ENCODE measurements at places on chromosomes 12 and 14.

DNA sequence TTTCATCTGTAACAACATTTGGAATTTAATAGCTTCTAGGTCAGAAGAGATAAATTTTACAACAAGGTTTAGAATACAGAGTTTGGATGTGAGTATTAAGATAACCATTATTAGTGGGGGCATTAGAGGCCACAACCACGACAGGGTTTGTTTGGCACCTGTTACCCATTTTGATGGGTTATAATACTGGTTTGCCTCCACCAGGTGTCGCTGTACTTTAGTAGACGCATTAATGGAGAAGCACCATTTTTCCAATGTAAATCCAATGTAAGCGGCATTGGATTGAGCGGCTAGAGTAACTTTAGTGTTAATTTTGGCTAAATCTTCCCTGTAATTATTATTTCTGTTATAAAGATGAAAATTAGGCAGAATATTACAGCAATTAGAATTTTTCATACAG lies 136.2 kb downstream of the SLCO1B3 start:
- DNase-seq = no peak

DNA sequence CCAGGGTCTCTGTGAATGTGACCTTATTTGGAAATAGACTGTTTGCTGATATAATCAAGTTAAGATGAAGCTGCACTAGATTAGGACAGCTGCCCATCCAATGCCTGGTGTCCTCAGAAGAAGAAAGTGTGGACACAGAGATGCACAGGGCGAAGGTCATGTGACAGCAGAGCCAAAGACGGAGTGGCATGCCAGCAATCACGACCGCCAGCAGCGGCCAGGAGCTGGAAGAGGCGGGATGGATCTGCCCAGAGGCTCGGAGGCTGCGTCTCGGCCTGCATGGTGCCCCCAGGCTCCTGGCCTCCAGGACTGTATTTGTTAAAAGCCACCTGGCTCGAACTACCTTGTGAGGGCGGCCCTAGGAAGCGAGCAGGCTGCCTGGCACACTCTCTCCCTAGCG lies 76.5 kb downstream of the RFLNA start:
- no peak for DNase-seq

DNA sequence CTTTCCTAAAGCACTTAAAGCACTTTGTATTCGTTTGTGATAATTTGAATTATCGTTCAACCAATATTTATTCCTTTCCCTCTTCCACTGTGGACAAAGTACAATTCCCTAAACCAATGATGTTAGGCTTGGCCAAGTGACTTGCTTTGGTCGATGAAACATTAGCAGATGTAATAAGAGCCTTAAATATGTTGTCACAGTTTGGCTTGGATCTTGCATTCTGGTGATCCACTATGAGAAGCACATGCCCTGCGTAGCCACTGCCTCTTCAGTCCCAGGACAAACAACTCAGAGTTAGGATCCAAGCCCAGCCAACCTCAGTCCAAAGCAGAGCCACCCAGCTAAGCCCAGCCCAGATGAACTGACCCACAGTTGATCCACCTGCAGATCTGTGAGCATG lies 8.4 kb upstream of the C12orf75 start:
- DNase-seq = no peak

DNA sequence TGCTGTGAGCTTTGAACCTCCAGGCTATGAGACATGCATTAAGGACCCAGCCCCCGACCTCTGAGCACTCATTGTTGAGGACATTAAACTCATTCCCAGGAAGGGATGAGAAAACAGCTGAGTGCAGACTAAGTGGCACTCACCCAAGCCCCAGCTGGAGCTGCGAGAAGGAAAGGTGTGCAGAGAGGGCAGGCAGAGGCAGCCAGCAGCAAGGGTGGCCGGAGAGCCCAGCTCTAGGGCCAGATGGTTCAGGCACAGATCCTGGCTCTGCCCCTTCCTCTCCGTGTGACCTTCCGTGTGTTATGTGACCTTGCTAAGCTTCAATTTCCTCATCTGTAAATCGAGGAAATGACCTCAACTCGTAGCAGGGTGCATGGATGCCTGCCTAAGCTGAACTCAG lies 3.7 kb downstream of the TSPAN11 start:
- no peak for DNase-seq

GRCh38 chr14:101599234-101599885 lies 38.1 kb downstream of the DIO3 start:
- no peak for DNase-seq

DNA sequence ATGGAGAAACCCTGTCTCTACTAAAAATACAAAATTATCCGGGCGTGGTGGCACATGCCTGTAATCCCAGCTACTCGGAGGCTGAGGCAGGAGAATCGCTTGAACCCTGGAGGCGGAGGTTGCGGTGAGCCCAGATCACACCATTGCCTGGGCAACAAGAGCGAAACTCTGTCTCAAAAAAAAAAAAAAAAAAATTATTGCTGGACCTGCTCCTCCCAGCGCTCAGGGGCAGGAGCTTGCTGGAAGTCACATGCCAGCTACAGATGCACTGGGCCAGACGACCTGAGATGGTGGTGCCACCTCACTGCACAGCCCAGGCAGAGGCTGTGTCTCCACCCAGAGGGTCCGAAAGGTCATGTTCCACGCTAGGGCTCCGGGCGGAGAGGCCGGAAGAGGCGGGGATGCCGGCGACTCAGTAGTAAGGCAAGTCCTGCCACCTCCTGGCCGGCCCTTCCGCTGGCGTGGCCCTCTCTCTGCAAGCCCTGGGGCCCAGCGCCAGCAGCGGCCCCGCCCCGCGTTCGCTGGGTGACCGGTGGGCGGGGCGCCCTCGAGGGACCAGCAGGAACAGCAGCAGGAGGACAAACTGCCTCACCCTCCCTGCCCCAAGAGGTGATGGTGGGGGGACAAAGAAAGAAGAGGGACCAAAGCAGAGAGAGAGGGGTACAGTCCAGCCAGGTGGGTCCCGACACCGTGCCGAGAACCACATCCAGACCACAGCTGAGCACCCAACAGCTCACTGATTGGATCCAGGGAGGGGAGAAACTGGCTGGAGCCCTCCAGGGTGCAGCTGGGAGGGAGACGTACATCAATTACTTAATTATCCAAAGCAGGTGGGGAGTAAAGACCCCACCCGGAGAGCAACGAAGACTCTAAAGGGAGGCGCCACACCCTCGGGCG lies 3.6 kb upstream of the RHOF start:
- peak; percentile 65 for DNase-seq

- DNase-seq = no peak
These were observed 257.4 kb downstream of the ZFP36L1 start for GRCh38 chr14:68535404-68536017.

DNA sequence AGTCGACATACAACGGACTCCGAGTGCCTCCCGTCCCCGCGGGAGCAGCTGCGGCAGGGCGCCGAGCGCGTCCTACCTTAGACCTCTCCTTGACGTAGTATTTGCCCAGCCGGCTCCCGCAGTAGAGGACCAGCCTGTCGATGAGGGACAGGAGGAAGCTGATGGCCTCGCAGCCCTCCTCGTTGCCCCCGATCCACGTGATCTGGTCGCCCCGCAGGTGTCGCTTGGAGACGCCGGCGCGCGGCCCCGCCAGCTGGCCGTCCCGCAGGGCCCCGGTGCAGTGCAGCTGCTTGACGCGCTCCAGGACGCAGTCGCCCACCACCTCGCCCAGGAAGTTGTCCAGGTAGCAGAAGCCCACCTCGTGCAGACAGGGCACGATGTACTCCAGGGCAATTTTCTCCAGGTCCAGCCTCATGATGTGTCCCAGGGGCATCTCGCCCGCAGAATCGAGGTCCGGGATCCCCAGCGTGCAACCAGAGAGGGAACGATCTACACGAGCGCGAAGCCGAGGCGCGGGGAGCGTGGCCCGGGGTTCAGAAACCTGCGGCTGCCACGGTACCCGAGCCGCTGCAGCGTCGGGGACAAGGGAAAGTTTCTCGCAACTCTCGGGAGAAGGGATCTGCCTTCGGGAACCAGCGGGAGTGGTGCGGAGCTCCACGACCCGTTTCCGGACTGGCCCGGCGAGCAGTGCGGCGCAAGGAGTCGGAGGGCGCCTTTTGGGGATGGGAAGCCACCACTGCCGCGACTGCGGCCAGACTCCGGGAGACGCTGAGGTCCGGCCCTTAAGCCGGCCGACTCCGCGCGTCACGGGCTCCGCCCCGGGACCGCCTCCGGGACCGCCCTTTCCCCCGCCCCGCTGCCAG lies at the start of gene EGLN3:
TSS of gene EGLN3 (minus strand) at position 755 of the 863 bp plus-strand sequence. CDS start at position 433, 322 bp downstream.
- peak; percentile 50 for DNase-seq

GRCh38 chr14:73233564-73233963 lies 3.7 kb upstream of the PAPLN start:
- no peak for DNase-seq

DNA sequence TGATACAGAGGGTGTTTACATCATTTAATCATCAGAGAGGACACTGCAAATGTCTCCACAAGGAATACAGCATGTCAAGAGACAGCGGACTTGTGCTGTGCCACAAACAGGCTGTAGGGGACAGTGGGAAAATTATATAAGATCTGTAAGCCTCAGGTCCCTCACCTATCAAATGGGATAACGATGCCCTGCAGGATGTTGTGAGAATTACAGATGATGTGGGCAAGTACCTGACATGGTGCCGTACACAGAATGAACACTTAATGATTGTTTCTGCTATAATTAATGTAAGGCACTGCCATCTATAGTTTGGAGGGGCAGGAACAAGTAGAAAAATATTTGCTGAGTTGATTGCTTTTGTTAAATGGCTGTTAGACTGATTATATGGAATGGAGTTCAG lies 81.9 kb upstream of the GTF2A1 start:
- no peak for DNase-seq

GRCh38 chr14:59926534-59926933 lies 6.6 kb downstream of the LRRC9 start:
- DNase-seq = no peak

DNA sequence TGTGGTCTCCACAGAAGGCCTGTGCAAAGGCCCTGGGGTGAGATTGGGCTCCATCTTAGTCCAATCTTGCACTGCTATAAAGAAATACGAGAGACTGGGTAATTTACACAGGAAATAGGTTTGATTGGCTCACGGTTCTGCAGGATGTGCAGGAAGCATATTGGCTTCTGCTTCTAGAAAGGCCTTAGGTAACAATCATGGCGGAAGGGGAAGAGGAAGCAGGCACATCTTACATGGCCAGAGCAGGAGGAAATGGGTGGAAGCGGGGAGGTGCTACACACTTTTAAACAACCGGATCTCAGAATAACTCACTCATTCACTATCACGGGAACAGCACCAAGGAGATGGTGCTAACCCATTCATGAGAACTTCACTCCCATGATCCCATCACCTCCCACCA lies 55.4 kb downstream of the FAR2 start:
- DNase-seq = no peak

DNA sequence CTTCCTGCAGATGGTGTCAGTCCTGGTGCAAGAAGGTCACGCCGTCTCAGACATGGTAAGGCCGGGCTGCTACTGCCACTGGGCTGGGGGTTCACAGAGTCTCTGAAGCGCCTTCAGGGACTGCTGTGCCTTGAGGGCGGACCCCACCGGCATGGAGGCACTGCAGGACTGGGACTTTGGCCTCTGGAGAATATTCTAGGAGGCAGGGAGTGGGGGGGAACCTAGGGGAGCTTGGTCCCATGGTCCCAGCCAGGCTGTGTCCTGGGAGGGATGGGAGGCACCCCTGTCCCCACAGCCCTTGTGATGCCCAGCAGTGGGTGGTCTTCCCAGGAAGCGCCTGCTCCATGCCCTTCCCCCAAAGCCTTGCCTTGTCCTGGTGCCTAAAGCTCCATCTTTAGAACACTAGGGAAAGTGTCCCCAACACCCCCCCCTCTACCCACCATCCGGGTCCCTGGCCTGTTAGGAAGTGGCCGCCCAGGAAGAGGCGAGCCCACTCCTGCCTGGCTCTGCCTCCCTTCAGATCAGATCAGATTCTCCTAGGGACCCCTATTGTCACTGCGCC lies 1.5 kb downstream of the AMN start:
- DNase-seq = no peak

GRCh38 chr14:73567951-73568885 lies 795 bp upstream of the ACOT2 start:
- DNase-seq = no peak

DNA sequence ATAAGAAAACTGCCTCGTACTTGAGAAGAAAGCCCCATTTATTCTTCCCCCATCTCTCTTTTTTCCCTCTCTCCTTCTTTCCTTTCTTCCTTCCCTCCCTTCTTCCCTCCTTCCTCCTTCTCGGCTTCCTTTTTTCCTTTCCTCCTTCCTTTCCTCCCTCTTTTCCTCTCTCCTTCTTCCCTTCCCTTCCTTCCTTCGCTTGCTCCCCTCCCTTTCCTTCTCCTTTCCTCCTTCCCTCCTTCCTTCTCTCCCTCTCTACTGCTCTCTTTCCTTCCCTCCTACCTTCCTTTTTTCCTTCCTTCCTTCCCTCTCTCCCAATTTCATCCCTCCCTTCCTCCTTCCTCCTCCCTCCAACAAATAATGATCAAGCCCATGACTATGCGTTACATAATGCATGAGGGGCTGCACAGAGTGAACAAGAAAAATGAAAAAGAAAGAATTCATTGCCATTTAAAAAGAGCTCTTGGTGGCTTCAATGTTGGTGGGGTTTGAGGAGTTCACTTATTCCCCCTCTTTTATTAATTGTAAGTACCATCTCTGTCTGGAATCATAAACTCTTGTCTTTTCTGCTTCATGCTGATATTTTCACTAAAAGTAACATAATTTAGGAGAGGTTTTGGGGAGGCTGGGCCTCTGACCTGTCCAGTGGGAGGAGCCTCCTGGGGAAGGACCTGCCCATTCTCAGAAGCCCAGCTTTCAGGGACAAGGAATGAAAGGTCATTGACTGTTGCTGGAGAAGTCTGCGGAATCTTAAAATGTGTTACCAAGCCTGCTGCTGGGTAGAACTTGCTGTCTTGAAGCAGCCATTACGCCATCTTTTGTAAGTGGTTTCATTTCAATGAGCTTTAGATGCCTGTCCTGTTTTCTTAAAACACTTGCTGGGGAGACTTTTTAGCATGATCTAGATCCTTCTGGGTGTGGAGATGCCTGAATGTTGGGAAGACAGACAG lies 144.3 kb downstream of the CHST11 start:
- no peak for DNase-seq

DNA sequence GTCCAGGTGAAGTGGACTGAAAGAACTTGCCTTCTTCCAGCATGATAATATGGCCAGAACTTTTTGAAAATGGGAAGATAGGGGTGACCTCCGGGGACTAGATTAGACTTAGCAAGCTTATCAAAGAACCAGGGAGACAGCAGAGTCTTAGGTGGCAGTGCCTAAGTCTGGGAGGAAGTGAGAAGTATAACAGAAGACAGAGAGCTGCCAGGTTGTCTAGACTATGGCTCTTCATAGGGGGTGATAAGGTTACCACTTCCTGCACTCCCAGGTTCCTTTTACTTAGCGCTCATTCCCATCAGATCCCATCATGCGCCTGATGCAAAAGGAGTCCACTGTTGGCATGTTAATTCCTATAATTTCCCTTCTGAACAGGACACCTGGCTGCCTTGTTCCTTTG lies 69.9 kb downstream of the PLXNC1 start:
- DNase-seq = no peak

- DNase-seq = no peak
These were observed 254.8 kb downstream of the CACNA1C start for GRCh38 chr12:2307550-2307949.

DNA sequence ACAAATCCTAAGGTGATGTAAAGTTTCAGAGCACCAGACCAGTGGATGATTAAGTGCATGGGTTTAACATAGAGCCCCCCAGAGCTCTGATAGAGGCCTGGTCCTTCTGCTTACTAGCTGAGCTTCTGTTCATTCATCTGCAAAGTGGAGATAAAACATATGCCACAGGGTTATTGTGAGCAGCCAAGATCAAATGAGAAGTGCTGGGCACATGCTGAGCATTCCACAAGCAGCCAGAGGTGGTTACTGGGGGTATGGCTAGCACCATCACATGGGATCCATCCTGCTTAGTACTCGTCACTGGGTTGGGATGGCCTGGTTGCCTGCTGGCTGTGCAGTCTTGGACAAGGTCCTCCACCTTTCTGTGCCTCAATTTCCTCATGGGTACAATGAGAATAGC lies 18.0 kb upstream of the SMUG1 start:
- no peak for DNase-seq
